Activated T-cell treated with anti-CD3 and anti-CD28 coated beads, Interleukin-2, amount 50 U/mL, for 72 hours (primary cell): ENCODE measurements at places on chromosomes 3 and 15.
A peak's percentile ranks its signal among the peaks of the same experiment; 100 is the strongest.

GRCh38 chr3:24714436-24714835, 219.8 kb upstream of the THRB start:
- no peak for DNase-seq

DNA sequence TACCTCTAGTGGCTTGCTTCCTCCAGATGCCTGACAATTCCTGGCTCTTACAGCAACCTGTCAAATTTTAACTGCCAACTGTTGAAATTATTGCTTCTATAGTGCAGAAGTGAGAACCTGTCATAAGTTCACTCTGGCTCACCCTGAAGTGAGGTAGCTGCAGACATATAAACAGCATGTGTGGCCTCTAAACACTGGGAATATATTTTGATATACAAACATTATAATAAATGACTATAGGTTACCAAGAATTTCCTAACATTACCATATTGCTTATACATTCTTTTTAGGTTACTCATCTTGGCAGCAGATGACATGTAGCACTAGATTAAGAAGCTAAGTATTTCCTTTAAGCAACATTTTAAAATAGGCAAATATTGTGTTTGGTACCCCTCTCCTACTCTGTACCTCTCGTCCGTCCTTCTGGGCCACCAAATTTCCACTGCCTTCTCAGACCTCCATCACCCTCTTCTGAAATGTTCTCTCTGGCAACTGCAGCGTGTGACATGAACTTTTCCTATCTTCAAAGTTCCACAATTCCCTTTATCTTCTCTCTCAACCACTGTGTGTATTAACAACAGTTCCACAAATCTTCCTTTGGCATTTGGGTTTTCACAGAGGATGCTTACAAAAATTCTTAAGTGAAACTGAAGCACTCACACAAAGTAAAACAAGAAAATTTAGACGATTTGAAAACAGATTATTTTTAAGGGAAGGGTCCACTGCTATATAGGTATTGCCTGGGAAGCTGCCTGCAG, 15.3 kb upstream of the XXYLT1 start:
- no peak for DNase-seq

GRCh38 chr15:92623435-92623834, 32.1 kb downstream of the FAM174B start:
- DNase-seq: no peak

DNA sequence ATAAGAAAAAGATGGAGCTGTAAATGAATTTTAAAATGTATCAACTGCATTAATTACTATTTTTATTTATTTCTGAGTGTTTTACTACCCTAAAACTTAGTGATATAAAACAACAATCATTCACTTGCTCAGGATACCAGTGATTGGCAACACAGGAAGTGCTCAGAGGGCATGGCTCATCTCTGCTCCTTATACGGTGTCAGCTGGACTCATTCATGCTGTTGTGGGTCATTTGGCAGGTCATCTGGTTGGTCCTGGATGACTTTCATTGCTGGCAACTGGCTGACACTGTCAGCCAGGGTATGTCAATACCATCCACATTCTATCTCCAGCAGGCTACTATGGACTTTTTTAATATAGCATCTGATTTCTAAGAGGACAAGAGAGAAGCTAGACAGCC, 689.6 kb upstream of the NECTIN3 start:
- no peak for DNase-seq

DNA sequence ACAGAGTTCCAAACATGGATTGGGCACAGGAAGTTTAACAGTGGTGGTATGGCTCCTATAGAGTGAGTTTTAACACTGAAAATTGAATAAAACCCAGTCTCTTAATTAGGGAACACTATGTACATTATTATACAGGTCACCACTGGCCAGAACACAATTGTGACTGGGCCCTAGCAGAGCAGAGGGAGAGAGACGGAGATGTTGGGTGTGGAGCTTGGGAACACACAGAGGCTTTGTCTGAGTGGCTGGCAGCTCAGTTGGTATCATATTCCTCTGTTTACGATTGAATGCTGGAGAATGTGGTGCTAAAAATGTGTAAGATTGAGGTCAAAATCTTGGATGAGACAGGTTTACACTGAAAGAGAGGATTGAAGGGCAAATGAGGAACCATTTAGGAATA, 6.8 kb upstream of the MOBP start:
- DNase-seq: no peak

- peak; percentile 39 for DNase-seq
Observed at GRCh38 chr3:46284981-46285683, 42.9 kb downstream of the CCR3 start.

GRCh38 chr3:148582126-148582525, 115.6 kb upstream of the AGTR1 start:
- DNase-seq: no peak

DNA sequence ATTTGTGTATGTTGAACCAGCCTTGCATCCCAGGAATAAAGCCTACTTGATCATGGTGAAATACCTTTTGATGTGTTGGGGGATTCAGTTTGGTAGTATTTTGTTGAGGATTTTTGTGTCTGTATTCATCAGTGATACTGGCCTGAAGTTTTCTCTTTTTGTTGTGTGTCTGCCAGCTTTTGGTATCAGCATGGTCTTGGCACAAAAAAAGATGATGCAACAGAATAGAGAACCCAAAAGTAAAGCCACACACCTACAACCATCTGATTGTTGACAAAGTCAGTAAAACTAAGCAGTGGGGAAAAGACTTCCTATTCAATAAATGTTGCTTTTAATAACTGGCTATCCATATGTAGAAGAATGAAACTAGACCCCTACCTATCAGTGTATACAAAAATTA, 77.6 kb downstream of the TCF12 start:
- DNase-seq: no peak

DNA sequence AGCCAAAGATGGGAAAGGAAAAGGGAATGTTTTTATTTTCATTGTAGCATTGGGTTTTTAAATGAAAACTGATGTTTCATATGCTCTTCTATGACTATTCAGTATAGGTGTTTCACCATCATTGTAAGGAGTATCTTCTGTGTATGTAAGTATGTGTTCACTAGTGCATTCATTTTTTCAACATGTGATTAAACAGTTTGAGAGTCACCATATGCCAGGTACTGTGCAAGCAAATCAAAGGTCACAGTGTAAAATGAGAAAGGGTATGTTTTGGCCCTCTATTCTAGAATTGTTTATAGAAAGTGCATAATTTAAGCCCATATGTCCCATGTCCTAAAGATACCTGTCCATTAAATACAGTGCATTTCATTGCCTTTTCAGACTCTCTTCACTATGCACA, 207.2 kb downstream of the ZBTB20 start:
- DNase-seq: no peak

DNA sequence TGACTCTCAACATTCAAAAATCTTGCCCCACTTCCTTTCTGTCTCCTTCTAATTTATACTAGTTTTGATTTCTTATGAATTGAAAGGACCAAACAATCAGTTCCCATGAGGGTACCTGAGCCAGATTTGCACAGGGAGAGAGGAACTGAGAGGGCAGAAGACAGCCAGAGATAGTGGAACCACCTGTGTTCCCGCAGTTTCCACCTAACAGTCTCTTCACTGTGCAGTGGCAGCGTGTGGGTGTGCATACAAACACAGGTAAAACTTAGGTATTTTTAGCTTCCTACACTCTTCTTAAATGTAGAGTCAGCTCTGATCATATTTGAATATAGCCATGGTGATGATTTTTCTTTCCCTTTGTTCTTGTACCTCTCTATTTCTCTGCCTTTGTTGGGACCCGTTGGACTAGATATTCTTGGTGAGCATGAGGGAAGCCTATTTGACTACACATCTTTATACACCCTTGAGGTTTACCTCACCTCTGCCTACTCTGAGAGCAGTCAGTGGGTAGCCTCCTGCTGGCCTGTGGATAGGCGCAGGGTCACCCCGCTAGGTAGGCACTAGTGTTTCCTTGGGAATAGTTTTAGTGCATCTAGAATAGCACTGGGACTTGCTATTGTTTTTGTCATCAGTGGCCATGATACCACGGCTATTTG, 58.8 kb downstream of the MAP3K13 start:
- no peak for DNase-seq

GRCh38 chr15:40468898-40469331, 1.9 kb upstream of the CHST14 start:
- no peak for DNase-seq
